ENCODE measurements at places on chromosomes 11 and 22.

GRCh38 chr11:27111896-27112295 lies 71.3 kb downstream of the BBOX1 start:
- no peak for DNase-seq

DNA sequence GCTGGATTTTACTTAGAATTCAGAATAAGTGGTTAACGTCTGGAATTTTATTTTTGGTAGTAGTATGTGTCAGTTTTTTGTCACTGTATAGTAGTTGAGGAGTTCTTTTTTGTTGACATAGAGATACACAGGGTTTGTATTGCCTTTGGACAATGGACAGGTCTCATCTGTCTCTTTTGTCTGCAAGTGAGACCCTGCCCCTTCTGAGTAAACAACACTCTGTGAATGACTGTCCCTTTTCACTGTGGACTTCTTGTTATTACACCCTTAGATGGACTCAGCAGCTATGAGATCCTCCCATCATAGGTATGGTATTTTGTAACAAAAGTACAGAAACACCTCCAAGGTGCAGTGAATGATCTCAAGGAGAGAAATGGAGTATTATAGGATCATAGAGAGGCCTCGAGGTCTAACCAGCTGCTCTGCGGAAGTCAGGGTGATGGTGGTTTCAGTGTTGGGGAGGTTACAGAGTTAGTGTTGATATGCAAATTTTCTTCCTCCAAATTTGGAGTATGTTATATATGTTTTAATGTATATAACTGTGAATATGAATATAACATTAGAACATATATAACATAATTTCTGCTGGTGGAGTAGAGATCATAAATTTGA lies 7.8 kb downstream of the PPP6R3 start:
- DNase-seq, result no peak

- DNase-seq, result no peak
These were observed 252.8 kb downstream of the JRKL start for GRCh38 chr11:96642583-96642982.

DNA sequence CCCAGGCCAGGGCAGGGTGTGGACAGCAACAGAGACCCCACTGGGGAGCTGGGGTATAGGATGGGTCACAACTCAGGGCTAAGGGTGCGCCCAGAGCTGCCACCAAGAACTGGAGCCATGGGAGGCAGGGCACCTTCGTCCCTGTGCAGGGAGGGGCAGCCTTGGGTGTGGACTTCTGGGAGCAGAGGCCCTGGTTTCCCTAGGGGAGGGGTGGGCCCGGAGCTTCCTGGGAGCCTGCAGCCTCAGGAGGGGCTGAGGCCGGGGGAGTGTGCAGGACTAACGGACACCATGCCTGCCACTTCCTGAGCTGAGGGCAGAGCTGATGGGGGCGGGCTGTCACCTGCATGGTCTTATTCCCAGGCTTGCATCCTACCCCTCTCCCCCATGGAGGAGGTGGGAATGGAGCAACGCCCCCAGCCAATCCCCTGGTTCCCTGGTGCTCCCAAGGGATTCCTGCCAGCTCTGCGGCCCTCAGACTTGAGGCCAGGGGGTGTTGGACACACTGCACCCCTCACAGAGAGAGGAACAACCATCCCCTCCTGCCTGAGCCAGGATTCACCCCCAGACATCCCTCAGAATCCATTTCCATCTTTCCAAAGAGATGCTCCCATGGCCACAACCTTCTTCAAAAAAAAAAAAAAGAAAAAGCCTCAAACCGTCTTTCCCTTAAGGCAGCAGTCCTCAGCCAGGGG lies 225.7 kb downstream of the CTTN start:
- no peak for DNase-seq

DNA sequence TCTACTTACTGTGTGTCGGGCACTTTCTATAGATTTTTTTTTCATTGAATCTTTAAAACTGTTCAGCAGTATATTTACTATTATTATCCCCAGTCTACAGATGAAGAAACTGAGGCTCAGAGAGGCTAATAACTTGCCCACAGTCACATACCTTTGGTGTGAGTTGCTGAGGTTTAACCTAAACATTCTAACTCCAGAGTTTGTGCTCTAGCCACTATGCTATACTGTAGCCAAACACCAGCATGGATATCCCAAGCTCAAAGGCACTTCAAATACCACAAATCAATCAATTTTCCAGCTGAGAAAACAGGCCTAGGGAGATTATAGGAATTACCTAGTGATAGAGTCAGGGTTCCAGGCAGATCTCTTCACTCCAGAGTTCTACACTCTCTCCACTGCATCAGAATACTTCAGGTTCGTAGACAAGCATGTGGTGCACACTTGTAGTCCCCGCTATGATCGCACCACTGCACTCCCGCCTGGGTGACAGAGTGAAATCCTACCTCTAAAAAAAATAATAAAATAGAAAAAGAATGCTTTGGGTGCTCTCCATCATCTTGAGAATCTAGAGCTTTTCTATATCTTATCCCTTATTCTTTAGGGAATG lies 20.4 kb upstream of the UPB1 start:
- DNase-seq, result no peak

DNA sequence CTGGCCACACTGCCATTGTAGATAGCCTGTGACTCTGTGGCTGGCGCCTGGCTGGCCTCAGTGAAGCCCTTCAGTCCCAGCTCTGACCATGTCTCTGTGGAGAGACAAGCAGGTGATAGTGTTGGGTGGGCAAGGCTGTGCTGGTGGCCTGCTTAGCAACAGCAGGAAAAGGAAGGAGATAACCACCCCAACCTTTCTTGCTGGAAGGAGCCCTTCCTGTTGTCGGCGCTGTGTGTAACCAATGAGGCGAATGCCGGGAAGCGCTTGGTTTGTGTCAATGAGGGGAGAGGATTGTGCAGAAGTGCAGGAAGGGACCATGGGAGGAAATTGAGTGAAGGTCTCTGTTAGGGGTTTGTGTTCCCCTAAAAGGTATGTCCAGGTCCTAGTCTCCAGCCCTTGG lies 27.3 kb downstream of the PARVB start:
- DNase-seq, result no peak

- DNase-seq, result no peak
These were observed 73.2 kb upstream of the NUP50 start for GRCh38 chr22:45090497-45090910.

DNA sequence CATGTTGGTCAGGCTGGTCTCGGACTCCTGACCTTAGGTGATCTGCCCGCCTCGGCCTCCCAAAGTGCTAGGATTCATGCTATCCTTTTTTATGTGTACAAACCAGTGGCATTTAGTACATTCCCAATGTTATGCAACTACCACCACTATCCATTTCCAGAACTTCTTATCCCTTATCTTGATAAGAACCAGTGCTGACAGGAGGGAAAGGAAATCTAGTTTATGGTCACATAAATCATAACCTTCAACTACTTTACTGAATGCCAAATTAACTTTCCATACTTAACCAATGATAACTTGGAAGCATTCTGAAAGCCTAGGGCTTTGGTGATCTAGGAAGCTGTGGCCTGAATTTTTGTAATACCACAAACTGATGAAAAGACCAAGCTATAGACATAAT lies 170.4 kb downstream of the SWAP70 start:
- DNase-seq, result no peak

DNA sequence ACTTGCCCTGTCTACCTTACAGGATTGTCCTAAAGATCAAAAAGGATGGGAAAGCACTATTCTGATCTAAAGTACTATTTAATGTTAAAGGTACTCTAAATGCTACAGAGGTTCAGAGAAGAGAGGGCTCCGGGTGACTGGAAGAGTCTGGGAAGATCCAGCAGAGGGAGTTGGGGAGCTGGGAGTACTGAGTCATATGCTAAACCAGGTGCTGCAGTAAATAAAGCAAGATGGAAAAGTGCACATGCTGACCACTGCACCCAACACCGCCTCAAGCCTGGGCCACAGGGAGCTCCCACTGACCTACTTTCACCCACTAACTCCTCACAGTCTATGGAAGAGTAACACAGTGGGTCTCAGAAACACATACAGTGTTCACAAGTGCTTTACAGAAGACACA lies 49.3 kb downstream of the WT1 start:
- no peak for DNase-seq

- no peak for DNase-seq
These were observed 120.3 kb downstream of the KCNQ1OT1 start for GRCh38 chr11:2579315-2580060.

DNA sequence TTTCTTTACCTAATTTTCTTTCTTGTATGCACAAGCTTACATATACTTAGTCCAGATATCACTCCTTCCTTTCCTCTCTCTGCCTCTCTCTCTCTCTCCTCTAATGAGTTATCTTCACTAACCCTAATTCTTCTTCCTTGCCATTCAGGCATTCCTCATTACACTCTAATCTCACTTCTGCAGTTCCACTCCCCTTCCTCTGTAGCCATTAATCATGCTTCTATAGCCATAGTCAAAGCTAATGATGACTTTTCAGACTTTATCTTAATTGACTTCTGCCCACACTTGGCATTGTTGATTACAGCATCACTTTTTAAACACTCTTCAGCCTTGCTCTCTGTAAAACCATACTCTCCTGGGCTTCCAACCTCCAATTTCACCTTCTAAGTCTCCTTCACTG lies 35.3 kb upstream of the SC5D start:
- no peak for DNase-seq

DNA sequence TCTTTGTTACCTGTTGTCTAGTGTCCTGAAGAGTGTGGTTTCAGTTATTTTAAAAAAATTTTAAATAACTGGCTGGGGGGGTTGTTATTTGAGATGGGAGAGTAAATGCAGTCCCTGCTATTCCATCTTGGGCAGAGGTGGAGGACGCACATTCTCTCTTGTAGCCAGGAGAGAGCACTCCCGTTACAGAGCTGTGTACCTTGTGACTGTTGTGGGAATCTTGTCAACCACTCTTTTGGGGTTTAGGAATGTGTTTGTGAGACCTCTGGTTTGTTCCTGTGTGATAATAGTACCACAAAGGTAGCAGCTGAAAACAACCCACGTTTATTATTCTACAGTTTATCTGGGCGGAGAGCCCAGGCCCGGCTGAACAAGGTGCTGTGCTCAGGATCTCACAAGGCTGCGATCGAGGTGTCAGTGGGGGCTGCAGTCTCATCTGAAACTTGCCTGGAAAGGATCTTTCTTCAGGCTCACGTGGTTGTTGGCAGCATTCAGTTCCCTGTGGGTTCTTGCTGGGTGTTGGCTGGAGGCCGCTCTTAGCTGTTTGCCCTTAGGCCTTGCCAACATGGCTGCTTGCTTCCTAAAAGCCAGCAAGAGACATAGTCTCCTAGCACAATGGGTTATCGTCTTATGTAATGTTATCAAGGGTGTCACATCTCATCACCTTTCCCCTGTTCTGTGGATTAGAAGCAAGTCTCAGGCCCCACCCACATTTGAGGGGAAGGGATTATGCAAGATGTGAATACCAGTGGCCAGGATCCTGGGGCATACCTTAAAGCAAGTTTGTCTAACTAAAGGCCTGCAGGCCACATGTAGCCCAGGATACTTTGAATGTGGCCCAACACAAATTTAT lies 20.6 kb downstream of the IGHMBP2 start:
- DNase-seq, result no peak

DNA sequence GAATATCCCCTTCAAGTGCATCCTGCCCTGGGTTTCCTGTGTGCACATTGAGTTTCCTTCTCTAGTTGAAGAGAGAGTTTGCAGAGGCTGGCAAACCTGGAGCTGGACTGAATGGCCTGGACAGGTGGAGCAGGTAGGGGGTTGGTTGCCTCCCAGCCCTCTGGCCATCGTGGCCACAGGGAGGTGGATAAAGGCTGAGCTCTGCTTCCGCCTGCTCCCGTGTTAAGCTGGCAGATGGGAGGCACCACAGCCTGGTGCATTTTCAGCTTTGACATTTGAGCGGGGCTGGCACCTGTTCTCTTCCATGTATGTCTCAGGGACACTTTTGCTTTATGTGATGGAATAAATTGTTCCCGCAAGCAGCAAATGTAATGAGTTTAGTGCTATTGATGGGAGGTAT lies 11.1 kb downstream of the MICAL2 start:
- no peak for DNase-seq

DNA sequence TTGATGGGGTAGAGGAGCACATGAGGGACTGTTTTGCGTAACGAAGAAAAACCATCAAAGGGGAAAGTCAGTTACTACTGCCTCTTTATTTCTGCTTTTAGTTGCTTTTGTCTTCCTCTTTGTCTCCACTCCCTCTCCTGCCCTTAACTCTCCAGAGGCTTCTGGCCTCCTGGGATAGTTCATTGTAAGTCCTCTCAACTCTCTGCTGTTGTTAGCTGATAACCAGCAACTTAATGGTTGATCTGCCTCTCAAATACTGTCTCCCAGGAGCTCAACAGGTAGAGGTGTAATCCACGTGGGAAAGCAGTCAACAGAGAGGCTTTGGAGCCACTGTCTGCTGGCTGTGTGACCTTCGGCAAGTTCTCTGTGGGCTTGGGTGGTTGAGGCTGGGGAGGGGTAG lies 47.3 kb downstream of the CCDC81 start:
- no peak for DNase-seq

GRCh38 chr22:26281941-26282340 lies 112.7 kb downstream of the SEZ6L start:
- DNase-seq, result no peak

GRCh38 chr11:18720091-18720807 lies 5.7 kb downstream of the IGSF22 start:
- DNase-seq, result no peak

DNA sequence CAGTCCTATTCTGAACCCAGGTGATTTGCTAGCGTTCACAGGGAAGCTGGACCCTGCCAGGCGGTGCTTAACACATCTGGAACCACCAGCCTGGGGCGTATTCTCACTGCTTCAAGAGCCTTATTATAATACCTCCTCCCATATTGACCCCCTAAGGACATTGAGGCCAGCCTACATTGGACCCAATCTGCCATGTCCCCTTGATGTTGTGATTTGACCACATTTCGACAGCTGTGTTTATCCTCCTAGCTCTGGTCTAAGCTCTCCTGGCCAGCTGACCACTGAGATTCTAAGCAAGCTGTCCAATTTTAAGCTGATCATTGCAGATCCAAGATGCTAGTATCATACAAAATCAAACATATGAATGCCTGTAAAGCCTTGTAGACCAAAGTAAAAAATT lies 148.1 kb upstream of the BLID start:
- no peak for DNase-seq

DNA sequence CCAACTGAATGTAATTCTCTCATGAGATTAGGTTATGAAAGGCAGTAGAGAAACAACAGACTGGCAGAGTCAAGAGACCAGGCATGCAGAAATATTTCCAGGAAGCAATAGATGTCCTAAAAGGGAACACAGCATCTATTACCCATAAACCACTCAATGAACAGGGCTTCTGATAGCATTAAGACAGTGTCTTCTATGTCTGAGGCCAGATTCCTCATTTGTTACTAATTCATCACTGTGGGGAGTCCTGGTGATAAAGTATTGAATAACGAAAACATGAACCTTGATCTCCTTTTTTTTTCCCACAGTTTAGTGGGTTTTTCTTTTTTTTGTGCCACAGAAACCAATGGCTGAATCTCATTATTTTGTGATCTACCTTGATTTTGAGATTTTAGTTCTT lies 339.0 kb downstream of the METTL15 start:
- DNase-seq, result no peak

GRCh38 chr11:129018991-129019390 lies 76.3 kb upstream of the TP53AIP1 start:
- no peak for DNase-seq
